Non-pigmented ciliary epithelial cell (primary cell): ENCODE measurements at places on chromosomes 7 and 10.

- peak; percentile 6 for DNase-seq
These were observed 93.9 kb downstream of the RBM20 start for GRCh38 chr10:110737886-110738634.

DNA sequence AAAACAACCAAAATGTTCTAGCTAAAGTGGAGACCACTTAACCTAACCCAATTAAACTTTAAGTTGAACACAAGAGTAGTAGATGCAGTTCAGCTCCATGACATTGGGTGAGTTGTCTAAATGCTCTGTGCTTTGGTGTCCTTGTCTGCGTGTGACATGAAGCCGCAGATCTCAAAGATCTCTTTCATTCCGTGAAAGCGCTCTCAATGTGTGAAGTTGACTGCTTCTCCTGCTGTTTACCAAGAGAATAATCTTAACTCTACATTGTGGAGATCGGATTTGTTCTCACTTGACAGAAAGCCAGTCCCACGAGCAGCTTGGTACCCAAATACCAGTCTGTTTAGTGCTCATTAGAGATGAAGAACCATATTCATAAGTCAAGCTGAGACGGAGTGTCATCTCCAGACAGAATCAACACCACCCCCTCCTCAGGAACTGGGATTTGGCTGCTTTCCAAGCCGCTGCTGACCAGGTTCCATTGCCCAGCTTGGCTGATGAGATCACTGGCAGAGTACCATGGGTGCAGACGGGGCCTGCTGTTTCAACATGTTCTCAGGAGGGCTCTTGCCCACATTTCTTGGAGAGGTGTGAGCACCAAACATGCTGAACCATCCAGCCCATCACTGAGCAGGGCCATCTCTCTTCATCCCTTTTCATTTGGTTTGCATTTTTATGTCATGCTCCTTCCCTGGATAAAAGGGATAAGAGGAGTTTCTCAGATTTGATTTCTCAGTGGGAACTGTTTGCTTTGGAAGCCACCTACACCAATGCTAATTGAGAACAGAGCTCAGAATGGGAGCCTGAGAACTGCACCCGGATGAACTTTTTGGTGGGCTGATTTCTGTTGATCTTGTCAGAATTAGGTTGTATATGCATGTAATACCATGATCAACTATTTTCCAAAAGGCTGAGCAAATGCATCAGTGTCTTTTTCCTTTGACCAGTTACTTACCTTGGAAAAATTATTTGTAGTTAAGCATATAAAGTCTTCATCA is 95.8 kb upstream of the AGBL3 start:
- no peak for DNase-seq

DNA sequence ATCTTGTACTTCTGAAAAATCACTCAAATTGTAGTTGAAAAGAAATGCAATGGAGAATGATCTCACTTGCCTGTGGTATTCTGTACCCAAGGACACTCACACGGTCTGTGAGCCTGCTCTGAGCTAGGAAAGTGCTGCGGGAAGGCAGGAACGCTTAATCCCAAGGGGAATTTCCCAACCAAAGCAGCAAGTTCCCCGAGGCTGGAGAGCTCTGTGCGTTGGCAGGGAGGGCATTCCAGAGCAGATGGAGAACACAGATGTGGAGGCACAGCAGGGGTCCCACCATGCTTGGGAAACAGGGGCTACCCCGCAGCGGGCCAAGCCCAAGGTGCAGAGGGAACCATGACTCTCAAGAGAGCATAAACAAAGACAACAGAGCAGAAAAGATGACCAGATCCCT is 13.6 kb downstream of the SVIL start:
- DNase-seq: peak; percentile 90

DNA sequence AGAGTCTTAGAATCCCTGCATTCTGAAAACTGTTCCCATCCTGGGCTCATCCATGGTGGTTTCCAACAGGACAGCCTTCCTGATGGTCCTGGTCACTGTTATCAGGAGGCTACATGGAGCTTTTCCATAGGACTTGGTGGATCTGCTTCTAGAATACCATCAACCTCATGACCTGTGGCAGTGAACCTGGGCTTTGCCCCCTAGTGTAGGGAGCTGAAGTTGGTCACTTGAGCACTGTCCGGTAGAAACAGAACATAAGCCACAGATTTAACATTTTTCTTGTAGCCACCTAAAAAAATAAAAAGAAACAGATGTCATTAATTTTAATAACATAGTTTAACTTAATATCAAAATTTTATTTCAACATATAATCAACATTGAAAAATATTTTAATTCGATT is 165.8 kb downstream of the TMEM178B start:
- DNase-seq: no peak

- DNase-seq: no peak
These were observed 202.7 kb downstream of the PARD3 start for GRCh38 chr10:34612446-34612845.

DNA sequence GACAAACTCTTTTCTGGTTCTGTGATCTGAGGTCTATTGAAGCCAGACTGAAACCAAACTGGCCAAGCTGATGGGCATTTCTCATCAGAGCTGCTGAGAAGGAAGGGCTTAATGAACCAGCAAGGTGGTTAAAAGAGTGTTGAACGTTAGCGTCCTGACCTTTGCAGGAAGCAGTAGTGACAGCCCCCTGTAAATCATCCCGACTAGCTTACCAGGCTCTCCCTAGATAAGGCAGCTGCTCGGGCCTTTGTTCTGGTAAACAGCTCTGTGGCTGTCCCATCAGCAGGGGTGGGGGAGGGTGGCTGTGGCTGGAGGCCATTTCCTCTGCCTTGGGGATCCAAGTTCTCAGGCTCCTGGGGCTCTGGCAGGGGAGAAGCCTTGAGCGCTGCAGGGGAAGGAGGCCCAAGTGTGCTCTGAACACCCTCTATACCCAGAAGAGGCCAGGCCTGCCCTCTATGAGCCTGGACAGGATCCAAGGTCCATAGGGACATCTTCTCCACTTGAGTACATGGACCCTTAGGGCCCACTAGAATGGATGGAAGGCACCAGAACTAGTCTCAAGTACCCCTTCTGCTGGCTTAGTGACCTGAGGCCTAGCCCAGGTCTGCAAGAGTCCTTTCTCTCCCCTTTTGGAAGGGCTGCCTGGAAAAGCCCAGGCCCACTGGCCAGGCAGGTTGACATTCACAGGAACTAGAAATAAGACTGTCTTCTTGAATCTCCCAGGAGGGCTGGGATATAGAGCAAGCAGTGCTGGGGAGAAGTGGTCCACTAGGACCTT is 134.6 kb downstream of the ARHGAP22 start:
- no peak for DNase-seq

DNA sequence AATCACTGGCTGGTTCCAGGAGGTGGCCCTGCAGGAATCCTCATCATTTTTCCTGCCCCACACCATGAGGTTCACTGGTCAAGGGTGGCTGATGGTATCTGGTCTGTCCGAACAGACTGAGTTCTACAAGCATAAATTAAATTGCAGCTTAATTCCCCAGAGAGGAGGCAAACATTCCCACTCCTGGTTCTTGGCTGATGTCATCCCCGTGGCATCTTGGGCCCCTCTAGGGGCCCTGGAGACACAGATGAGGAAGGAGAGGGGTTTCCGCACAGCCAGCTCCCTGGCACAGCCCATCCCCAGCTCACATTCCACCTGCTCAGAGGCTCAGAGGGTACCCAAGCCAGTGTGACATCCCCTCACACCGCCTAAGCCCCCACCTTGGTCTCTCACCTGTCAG is 5.3 kb upstream of the KLRG2 start:
- DNase-seq: no peak

GRCh38 chr10:79259834-79260233 is 87.4 kb upstream of the PPIF start:
- no peak for DNase-seq

DNA sequence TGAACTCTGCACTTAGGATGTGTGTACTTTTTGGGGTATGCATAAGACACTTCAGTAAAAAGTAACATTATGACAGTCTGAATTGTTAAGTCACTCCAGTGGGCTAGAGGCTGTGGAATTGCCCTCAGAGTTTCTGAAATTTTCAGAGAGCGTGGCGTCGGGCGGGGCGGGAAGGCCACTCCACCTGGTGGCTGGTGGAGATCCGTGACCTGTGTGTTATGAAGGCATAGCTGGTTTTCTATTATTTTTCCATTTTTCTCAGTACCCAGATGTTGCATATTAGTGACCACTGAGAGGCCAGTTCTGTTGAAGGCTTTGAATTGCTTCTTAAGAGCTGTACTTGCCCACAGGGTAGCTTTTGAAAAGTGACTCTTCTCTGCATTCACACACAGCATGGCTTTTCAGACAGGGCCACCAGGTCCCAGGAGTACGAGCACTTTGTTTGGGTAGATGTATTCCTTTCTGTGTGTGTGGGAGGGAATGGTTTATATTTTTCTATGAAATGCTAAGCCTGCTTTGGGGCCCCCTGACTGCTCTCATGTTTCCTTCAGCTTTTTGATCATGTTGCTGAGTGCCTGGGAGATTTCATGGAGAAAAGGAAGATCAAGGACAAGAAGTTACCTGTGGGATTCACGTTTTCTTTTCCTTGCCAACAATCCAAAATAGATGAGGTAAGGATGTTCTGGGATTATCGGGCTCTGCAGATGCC is 52.3 kb downstream of the TACR2 start:
- DNase-seq: no peak

- no peak for DNase-seq
These were observed 124.9 kb downstream of the ANLN start for GRCh38 chr7:36514289-36515243.

DNA sequence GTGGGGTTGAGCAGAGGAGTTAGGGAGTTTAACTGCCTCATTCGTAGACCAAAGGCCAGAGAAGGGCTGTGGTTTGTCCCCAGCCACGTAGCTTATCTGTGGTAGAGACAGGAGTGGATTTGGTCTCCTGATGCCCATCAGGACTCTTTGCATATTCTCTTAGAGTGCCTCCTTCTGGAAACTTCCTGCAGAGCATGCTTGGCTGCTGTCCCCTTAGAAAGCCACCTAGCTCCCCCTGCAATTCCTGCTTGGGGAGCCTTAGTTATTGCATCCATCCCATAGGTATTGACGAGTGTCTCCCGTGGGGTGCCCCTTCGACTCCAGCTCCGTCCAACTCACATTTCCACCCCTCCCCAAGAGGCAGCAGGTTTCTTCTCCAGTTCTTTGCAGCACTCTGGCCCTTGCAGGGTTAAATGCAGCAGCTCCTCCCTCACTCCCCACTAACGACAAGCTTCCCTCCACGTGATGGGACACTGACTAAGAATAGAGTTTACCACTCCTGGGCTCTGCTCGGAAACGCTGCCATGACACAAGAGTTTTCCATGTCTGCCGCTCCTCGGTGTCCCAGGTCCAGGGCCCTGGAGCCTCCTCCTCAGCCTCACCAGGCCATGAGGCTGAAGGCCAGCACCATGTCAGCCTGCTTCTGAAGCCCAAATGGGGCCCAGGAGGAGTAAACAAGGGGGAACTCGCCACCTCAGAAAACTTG is 147.8 kb upstream of the UNC5B start:
- DNase-seq: no peak

GRCh38 chr7:80763289-80763688 is 124.8 kb downstream of the CD36 start:
- DNase-seq: no peak

DNA sequence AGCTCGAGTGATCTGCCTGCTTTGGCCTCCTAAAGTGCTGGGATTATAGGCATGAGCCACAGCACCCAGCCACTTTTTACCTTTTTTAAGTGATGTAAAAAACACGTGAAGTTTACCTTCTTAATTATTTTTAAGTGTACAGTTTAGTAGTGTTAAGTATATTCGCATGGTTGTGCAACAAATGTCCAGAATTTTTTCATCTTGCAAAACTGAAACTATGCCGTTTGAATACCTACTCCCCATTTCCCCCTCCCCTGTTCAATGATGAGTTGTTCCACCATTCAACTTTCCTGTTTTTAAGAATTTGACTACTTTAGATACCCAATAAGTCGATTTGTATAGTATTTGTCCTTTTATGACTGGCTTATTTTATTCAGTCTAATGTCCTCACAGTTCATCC is 10.9 kb downstream of the NRBF2 start:
- no peak for DNase-seq

DNA sequence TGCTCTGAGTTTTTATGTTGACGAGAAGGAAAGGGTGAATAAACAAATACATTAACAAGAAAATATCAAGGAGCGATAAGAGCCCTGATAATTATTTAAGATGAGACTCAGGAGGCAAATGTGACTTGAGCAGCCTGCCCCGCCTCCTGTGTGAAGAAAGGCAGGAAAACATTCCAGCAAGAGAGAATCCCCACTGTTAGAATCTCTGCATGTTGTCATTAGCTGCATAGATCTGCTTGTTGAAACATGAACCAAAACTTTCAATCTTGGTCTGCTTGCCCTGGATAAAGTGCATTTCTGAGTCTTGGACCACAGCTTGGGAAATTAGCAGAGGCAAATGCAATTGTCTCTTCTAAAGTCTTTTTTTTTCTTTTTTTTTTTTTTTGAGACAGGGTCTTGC is 120.0 kb downstream of the DPP6 start:
- DNase-seq: no peak

- DNase-seq: no peak
These were observed 93.2 kb upstream of the SAMD8 start for GRCh38 chr10:75018251-75018650.

GRCh38 chr7:108171164-108171563 is 41.0 kb upstream of the LAMB4 start:
- DNase-seq: no peak

- DNase-seq: no peak
These were observed 31.7 kb downstream of the HYAL4 start for GRCh38 chr7:123876557-123877256.

- DNase-seq: no peak
These were observed 78.1 kb downstream of the CXCL12 start for GRCh38 chr10:44306762-44307161.

DNA sequence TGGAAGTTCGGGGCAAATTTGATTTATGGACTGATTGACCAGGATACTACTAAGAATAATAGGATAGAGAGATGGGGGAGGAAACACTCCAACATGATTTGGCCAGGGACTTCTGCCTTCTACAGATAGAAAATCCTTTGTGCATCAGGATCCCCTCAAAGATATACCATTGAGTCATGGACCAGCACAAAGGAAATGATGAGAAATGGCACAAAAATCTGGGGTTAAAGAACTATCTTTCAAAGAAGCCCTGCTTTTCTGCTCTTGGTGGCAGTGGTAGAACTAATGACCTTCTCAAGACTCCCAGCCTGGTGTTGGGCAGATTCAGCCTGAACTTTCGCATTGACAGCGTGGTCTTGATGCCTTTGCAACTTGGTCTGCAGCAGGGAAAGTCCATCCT is 27.6 kb upstream of the LAMB1 start:
- no peak for DNase-seq

- DNase-seq: peak; percentile 3
These were observed 58.9 kb downstream of the FRMPD2 start for GRCh38 chr10:48215486-48216203.

DNA sequence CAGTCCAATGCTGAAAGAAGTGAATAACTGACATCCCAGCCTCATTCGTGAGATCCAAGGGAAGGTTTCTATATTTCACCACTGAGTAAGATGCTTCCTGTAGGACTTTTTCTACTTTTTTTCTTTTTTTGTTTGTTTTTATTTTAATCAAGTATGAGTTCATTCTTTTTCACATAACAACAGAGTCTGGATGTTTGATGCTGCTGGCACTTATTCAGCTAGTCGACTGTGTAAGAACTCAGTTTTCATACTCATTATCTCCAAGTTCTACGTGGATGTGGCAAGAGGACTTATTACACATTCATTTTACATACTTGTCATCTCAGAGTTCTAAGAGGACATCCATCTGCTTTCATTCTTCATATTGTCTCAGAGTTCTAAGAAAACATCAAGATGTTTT is 86.9 kb downstream of the CPXM2 start:
- DNase-seq: peak; percentile 35

GRCh38 chr7:24656608-24657007 is 83.4 kb downstream of the PALS2 start:
- DNase-seq: no peak
